Fibroblast of skin of left quadriceps (primary cell): ENCODE measurements at places on chromosomes 13 and 19.

DNA sequence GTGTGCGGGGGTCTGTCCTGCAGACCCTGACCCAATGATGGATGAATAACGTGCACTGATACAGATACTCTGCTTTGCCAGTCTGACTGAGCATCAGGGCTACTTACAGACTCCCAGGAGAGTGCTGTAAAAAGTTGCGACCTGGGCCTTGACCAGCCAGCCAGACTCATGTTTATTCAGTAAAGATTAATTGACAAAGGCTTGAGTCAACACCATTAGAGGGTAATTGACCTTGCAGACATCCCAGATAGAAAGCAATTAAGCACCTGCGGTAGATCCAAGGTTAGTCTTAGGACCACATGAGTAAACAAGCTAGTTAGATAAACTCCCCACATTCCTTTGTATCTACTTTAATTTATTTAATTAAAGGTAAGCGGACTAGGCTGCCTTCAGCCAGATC lies 10.4 kb downstream of the NUDT19 start:
- no peak for DNase-seq

GRCh38 chr13:44104969-44105368 lies 225.3 kb downstream of the LACC1 start:
- DNase-seq, result no peak

GRCh38 chr13:99312493-99312883 lies 5.3 kb upstream of the GPR183 start:
- DNase-seq, result peak; percentile 64

DNA sequence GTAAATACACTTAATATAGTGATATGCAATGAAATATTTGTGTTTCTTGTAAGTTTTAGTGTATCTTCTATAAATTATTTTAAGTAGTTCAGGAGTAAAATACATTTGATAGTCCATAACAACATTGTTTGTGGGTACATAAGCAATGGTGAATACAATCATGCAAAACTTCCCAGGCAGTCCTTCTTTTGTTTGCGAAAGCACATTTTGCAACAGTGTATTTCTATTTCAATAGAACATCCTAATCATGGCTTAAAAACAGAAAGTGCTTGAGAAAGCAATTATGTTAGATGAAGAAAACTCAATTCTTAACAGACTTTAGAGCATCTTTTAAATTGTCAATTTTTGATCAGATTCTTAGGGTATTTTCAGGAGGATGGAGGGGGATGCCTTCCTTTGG lies 155.6 kb downstream of the POSTN start:
- no peak for DNase-seq

GRCh38 chr13:19519049-19519448 lies 42.3 kb downstream of the TPTE2 start:
- DNase-seq, result no peak

DNA sequence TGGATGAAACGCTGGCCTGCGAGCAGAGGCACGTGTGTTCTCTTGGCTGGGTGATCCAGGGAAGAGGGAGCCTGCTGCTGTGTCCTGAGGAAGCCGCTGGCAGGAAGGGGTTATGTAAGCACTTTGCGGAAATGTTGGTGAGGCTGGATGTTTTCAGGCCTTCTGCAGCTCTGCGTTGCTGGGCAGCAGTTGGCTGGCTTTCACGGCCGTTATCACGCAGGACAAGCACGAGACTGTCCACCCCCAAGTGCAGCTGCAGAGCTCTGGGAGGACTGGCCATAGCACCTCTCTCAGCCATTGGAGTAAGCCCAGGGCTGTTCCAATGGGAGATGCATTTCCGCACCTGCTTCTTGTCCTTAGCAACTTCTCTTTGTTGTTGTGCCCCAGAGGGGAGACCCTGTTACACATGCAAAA lies 146.9 kb upstream of the SOX21 start:
- DNase-seq, result no peak
